ENCODE measurements at places on chromosomes 1 and 21. TPM values are rescaled to one million over a fixed set of nuclear protein-coding genes. Genes with fewer than 3 reads are reported as not detected.

The KCNE2 gene
- not detected for total RNA-seq

The POU2F1 gene
- total RNA-seq: 13.7 TPM

The KCNJ15 gene
- total RNA-seq: 0.33 TPM

The CFAP45 gene
- total RNA-seq: 1.5 TPM

The CHIA gene
- total RNA-seq: not detected

The FCRL6 gene
- not detected for total RNA-seq

The TFF3 gene
- total RNA-seq: 32.0 TPM

The KCNJ6 gene
- not detected for total RNA-seq

The TRIM46 gene
- 6.9 TPM for total RNA-seq

The RNF186 gene
- not detected for total RNA-seq

The CCDC28B gene
- 12.4 TPM for total RNA-seq

The GJA5 gene
- total RNA-seq: 2.0 TPM

The CCDC30 gene
- total RNA-seq: 1.3 TPM

The NECTIN4 gene
- 0.65 TPM for total RNA-seq

The SSX2IP gene
- total RNA-seq: 5.7 TPM

The AIRE gene
- total RNA-seq: under 0.01 TPM

The S100A8 gene
- not detected for total RNA-seq

The PCAT6 gene
- total RNA-seq: not detected

The TSPEAR gene
- total RNA-seq: not detected

Data from vein endothelial cell (primary cell).